ENCODE measurements at places on chromosomes 16 and 17. TPM values are rescaled to one million over a fixed set of nuclear protein-coding genes. Genes with fewer than 3 reads are reported as not detected.

DNA sequence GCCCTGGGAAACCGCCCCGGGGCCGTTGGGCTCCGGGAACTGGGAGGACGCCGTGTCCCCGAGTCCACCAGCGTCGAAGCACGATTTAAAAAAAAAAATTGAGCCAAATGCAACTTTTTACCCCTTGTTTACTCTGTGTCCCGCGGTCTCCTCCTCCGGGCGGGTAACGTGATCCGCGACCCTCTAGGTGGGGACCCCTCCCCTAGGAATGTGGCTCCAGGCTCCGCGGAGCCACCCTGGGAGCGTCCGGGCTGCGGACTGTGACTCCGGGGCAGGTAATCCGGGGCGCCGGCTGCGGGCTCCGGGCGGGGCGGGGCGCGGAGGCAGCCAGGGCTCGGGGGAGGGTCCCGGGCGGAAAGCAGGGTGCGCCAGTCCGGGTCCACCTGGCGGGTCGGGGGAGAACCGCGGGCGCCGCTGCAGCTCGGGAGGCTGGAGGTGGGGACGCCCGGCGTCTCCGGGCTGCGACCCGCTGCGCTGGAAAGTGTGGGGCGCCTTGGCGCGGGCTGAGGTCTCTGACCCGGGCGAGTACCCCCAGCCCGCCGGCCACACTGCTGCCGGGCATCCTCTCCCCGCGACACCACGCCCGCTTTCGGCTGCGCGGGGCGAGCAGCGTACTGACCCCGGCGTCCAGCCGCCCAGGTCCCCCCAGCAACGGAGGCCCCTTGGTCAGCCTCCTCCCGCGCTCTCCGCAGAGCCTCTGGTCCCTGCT, 852 bp upstream of the HELZ start:
- H3K36me3 ChIP-seq: no peaks in the 10 kb centered on the region
- DNase-seq: no peak
- H3K27me3 ChIP-seq: no peaks in the 10 kb centered on the region
- peaks cover 49% of the 10 kb centered on the region for H3K4me1 ChIP-seq
- peak overlapping the region; percentile 94 for H3K27ac ChIP-seq

PRCD gene
- 21.4 TPM for total RNA-seq

MC1R gene
- total RNA-seq: 4.4 TPM

- H3K4me1 ChIP-seq: peaks cover 8% of the 10 kb centered on the region
- H3K4me3 ChIP-seq: no peak overlapping the region
- no peaks in the 10 kb centered on the region for H3K27me3 ChIP-seq
- no peak overlapping the region for H3K27ac ChIP-seq
These were observed 19.4 kb downstream of the CYLD start for GRCh38 chr16:50761267-50761666.

- DNase-seq: peak; percentile 58
- H3K4me1 ChIP-seq: no peaks in the 10 kb centered on the region
- no peak overlapping the region for H3K4me3 ChIP-seq
- no peaks in the 10 kb centered on the region for H3K27me3 ChIP-seq
- H3K36me3 ChIP-seq: no peaks in the 10 kb centered on the region
- no peak overlapping the region for H3K27ac ChIP-seq
These were observed 3.0 kb downstream of the SLC35G3 start for GRCh38 chr17:35191001-35191695.

DNA sequence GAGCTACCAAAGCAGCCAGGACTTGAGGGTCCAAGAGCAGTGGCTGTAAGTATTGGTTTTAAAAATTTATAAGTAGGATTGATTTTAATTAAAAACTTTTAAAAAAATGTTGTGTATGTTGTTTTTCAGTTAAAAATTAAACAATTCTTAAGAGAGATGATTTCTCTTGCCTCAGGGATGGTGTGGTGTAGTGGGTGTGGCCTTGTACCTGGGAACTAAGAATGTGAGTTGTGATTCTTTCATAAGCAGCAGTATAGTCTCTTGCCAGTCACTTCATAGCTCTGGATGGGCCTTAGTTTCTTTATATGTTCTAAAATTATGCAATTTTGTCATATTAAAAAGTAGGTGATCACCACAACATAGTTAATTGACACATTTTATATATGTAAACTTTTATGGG, 99.5 kb downstream of the FTO start:
- no peak overlapping the region for H3K4me3 ChIP-seq
- no peaks in the 10 kb centered on the region for H3K36me3 ChIP-seq
- H3K4me1 ChIP-seq: no peaks in the 10 kb centered on the region
- H3K27ac ChIP-seq: no peak overlapping the region
- H3K27me3 ChIP-seq: no peaks in the 10 kb centered on the region

PAFAH1B1 gene
- total RNA-seq: 102 TPM

GRCh38 chr17:39277110-39277509, 51.4 kb upstream of the STAC2 start:
- no peaks in the 10 kb centered on the region for H3K27me3 ChIP-seq
- H3K4me3 ChIP-seq: no peak overlapping the region
- H3K4me1 ChIP-seq: no peaks in the 10 kb centered on the region
- H3K27ac ChIP-seq: no peak overlapping the region

- H3K4me3 ChIP-seq: no peak overlapping the region
- DNase-seq: no peak
- no peaks in the 10 kb centered on the region for H3K36me3 ChIP-seq
- H3K4me1 ChIP-seq: peaks cover 35% of the 10 kb centered on the region
These were observed 347.5 kb upstream of the TNRC6C start for GRCh38 chr17:77610972-77611521.

DNA sequence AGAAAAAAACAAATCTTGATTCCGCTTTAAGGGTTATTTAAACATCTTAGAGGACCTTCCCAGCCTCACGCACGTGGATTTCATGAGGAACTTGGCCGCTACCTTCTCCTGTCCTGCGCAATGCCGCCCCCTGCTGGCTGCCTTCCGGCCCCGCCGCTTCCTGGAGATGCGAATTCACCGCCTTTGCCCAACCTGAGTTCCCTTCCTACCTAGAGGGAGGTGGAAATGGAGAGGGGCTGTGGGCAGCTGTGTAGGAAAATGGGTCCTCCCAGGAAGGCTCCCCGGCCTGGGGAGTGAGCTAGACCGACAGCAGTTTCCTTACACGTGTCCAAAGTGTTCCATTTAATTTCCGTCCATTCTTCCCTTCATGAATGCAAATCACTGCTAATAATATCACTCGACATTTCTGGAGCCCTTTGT, 1.0 kb upstream of the ABCC12 start:
- no peaks in the 10 kb centered on the region for H3K27me3 ChIP-seq
- DNase-seq: no peak
- no peaks in the 10 kb centered on the region for H3K36me3 ChIP-seq
- H3K27ac ChIP-seq: no peak overlapping the region
- H3K4me1 ChIP-seq: no peaks in the 10 kb centered on the region

GRCh38 chr16:76771216-76771615, 419.8 kb upstream of the MON1B start:
- H3K36me3 ChIP-seq: no peaks in the 10 kb centered on the region
- no peaks in the 10 kb centered on the region for H3K4me1 ChIP-seq
- no peak overlapping the region for H3K4me3 ChIP-seq
- no peak overlapping the region for H3K27ac ChIP-seq

DNA sequence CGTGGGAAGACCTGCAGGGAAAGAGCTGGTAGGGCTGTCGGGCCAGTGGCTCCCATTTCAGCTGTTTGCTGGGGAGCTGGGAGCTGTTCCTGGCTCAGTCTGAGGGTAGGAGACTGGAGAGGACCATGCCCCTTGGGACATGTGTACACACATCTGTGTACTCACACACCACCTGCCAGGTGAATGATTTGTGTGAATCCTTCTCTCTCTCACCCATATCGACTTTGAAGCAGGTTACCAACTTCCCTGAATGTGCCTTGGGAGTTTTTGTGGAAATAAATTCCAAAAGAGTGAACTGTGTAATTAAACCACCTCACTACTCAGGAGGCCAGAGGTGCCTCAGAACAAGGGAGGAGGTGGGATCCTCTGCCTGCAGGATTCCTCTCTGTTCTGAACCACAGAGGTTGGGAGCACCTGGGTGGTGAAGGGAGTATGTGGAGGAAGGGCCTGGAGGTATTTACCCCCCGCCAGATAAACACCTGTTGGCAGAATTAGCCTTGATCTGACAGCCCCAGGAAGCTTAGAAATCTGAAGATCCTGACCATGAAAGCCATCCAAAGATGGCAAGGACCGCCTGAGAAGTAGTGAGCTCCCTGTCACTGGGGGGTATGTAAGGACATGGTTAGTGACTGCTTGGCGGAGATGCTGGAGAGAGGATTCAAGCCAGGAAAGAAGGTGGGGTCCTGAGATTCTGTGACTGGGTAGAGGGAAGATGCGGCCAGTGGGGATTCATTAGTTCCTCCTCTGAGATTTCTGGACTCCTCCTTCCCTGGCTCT, 3.3 kb downstream of the ABCC3 start:
- H3K4me1 ChIP-seq: peaks cover 52% of the 10 kb centered on the region
- H3K27me3 ChIP-seq: no peaks in the 10 kb centered on the region
- no peak for DNase-seq
- H3K4me3 ChIP-seq: no peak overlapping the region
- no peaks in the 10 kb centered on the region for H3K36me3 ChIP-seq
- H3K27ac ChIP-seq: no peak overlapping the region

GRCh38 chr17:17391668-17392370, 85.0 kb upstream of the MED9 start:
- no peaks in the 10 kb centered on the region for H3K36me3 ChIP-seq
- no peak overlapping the region for H3K4me3 ChIP-seq
- no peak for DNase-seq
- no peaks in the 10 kb centered on the region for H3K27me3 ChIP-seq
- H3K4me1 ChIP-seq: no peaks in the 10 kb centered on the region
- H3K27ac ChIP-seq: no peak overlapping the region

DNA sequence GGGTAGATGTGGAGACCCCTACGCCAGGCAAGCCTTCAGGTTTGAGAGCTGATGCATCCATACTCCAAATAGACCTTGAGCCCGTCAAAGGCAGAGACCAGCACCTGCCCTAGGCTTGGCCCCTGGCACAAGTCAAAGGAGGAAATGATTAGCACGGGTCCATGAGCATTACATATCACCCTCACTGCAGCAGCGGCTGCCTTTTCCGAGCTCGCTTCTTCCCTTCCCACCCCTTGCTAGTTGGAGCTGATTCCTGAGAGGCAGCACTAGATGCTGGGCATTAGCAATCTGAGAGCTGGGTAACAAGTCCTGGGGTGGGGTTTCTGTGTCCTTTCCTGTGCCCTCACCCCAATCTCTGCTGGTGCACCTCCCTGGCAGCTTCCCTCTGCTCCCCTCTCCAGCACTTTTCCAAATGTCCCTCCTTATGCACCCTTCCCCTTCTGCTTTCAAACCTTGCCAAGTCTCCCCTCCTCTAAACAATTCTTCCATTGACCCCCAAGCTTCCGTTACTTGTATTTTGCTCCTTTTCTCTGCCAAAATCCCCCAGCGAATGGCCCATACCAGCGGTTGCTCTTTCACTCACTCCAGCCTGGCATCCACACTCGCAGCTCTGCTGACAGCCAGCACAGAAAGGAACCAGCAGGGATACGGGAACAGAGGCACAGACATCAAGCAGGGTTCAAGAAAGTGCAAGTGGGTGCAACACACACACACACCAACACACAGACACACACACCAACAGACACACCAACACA, 3.0 kb downstream of the CDRT4 start:
- no peaks in the 10 kb centered on the region for H3K27me3 ChIP-seq
- H3K27ac ChIP-seq: peak overlapping the region; percentile 56
- DNase-seq: no peak

GRCh38 chr16:88058136-88058535, 106.9 kb downstream of the BANP start:
- DNase-seq: no peak
- no peaks in the 10 kb centered on the region for H3K27me3 ChIP-seq
- H3K4me1 ChIP-seq: peaks cover 12% of the 10 kb centered on the region
- H3K36me3 ChIP-seq: no peaks in the 10 kb centered on the region
- no peak overlapping the region for H3K4me3 ChIP-seq

ITGB4 gene
- 169 TPM for total RNA-seq

DNA sequence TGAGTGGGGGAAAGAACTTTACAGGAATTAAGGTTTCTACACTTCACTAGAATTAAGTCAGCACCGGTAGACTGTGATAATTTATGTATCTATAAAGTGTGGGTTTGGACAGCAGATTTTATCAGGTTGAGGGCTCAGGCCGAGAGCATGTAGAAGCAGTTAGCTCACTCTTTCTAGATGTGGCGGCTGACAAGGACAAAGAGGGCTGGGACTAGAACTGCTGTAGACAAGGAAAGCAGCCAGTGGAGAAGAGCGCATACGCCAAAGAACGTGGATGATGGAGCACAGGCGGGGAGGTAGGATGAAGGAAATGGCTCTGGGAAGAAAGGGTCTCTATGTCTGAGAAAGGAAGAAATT, 504 bp upstream of the GOSR1 start:
- H3K27ac ChIP-seq: peak overlapping the region; percentile 89
- no peak for DNase-seq
- H3K4me1 ChIP-seq: peaks cover 20% of the 10 kb centered on the region
- no peaks in the 10 kb centered on the region for H3K36me3 ChIP-seq
- H3K4me3 ChIP-seq: peak overlapping the region; percentile 79
- no peaks in the 10 kb centered on the region for H3K27me3 ChIP-seq

DRC3 gene
- total RNA-seq: 0.74 TPM

GRCh38 chr16:10039220-10040096, 142.8 kb downstream of the GRIN2A start:
- no peaks in the 10 kb centered on the region for H3K36me3 ChIP-seq
- H3K27ac ChIP-seq: no peak overlapping the region
- DNase-seq: no peak
- H3K27me3 ChIP-seq: no peaks in the 10 kb centered on the region

TEKT5 gene
- not detected for total RNA-seq

GRCh38 chr16:4465977-4466779, 8.2 kb downstream of the NMRAL1 start:
- H3K27me3 ChIP-seq: no peaks in the 10 kb centered on the region
- no peak overlapping the region for H3K4me3 ChIP-seq
- DNase-seq: no peak

DNA sequence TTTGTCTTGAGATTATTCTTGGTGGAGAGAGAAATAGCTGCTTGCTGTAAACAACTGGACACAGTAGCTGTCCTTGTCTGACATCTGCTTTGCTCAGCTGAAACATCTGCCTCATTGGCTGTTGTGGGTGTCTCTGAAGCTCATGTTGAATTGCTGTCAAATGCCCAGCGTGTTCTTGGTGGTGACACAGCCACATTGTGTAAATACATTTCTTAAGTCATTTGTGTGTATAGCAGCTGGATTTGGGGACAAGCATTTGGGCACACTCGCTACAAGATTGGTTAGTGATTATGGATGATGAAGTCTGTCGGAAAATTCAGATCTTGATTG, 5.3 kb downstream of the FAM234A start:
- no peaks in the 10 kb centered on the region for H3K36me3 ChIP-seq
- peaks cover 22% of the 10 kb centered on the region for H3K4me1 ChIP-seq
- H3K4me3 ChIP-seq: no peak overlapping the region
- DNase-seq: no peak

SLC46A1 gene
- total RNA-seq: 13.8 TPM

DNA sequence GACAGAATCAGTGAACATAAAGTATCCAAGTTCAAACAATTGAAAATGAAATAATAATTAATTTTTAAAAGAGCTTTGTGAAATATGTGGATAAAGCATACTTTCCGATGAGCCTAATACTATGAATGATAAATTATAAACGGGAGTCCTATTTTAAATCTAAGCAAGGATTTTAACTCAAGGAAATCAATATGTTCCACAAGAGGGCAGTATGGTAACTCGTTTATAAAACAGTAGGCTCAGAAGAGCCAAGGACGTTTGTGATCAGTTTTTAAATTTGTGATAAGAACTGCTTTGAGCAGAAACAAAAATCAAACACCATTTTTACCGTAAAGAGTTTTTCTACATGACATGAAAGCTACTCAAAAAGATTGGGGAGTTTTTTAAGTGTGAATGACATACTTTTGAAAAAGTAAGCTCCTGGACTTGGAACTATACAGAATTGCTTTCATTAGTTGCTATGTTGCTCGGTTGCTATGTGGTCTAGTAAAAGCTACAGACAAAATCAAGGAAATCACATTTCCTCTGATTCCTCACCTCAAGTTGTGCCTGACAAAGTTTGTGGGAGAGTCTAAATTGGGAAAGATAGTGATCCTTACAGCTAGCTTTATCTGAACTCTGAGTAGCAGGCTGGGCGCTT, 11.8 kb upstream of the TEKT1 start:
- no peaks in the 10 kb centered on the region for H3K4me1 ChIP-seq
- no peaks in the 10 kb centered on the region for H3K36me3 ChIP-seq
- H3K27ac ChIP-seq: no peak overlapping the region

HBA2 gene
- total RNA-seq: 697 TPM

HIRIP3 gene
- total RNA-seq: 7.1 TPM

All from vagina (tissue), 2 donors.